Activated naive CD8-positive, alpha-beta T cell treated with anti-CD3 and anti-CD28 coated beads, Interleukin-2, amount 50 U/mL, for 16 hours (primary cell): ENCODE measurements at places on chromosomes 4 and X.

- no peak for DNase-seq
These were observed 205.8 kb upstream of the MAMLD1 start for GRCh38 chrX:150157291-150157690.

GRCh38 chrX:105098201-105098600 is 122.3 kb downstream of the TEX13A start:
- DNase-seq, result no peak

DNA sequence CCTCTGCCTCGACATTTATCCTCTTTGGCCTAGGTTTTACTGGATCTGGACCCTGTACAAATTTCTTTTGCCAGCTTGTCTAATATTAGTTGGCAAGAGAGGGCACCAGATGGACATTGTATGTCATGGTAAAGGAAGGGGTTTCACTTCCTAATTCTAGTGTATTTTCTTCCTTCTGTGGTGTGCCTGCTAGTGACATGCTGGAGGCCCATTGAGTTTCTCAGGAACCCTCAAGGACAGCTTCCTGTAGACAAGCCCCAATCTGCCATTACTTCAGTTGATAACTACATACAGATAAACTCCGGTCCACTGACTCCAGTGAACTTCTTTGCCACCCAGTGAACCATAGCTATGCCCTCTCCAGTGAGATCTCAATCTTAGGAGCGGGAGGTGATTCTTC is 116.9 kb downstream of the STPG2 start:
- DNase-seq, result no peak

- DNase-seq, result no peak
These were observed 186.5 kb downstream of the BANK1 start for GRCh38 chr4:101977076-101977475.

DNA sequence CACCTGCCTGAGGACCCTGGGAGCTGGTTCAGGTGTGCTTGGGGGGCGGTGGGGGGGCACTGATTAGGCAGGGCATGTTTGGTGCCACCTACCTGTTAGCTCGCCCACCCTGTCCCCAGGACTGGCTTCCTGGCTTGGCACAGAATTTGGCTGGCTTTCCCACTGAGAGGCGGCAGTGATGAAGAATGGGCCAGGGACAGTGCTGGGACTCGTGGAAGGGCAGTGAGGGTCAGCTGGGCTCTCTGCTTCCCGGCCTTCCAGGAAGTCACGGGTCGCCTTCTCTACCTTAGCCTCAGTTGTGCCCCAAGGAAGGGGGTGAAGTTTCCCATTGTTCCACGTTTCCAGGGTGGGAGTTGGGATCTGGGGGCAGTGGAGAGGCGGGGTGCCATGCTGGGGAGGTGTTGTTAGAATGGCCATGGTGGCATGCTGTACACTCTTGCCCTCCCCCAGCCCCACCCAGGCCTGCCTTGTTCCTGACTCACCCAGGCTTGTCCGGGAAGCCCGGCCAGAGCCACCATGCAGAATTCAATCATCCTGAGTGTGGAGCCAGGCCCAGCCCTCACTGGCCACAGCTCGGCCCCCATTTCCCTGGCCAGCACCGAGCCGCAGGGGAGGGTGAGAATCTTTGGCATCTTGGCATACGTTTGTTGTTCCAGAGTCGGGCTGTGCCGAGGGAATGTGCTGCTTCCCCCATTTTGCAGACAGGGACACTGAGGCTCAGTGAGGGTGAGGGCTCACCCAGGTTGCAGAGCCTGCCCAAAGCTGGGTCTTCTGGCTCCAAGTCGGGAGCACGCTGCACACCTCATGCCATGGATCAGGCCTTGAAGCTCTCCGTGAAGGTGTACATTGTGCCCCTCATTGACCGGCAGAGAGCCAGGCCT is 21.9 kb upstream of the GPR78 start:
- no peak for DNase-seq

DNA sequence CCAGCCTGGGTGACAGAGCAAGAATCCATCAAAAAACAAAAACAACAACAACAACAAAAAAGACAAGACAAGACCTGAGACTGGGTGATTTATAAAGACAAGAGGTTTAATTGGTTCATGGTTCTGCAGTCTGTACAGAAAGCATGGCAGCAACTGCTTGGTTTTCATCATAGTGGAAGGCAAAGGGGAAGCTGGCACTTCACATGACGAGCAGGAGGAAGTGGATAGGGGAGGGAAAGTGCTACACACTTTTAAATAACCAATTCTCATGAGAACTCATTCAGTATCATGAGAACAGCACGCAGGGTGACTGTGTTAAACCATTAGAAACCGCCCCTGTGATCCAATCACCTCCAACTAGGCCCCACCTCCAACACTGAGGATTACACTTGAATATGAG is 28.4 kb upstream of the SLC10A7 start:
- no peak for DNase-seq

GRCh38 chr4:88937081-88937480 is 119.9 kb downstream of the FAM13A start:
- DNase-seq, result no peak

- no peak for DNase-seq
These were observed 13.7 kb downstream of the RASSF6 start for GRCh38 chr4:73606465-73606974.

- no peak for DNase-seq
These were observed 291.7 kb downstream of the USP46 start for GRCh38 chr4:52367282-52367830.

GRCh38 chr4:152044331-152045036 is 283.7 kb upstream of the GATB start:
- no peak for DNase-seq

DNA sequence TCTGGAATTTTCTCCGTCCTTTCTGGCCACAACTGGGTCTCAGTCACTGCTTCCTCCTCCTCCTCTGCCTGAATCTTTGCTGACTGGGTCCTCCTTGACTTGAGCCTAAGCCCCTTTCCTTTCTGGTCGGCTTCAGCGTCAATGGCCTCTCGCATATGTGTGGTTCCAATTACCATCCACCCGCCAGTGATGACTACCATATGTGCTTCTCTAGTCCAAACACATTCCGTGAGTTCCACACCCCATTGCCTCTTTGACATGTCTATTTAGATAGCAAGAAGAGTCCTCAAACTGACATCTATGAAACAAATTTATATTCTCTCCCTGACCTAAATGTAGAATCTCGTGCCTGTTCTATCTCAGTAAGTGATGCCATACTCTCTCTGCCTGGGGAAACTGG is 19.8 kb downstream of the MXRA5 start:
- DNase-seq, result no peak

DNA sequence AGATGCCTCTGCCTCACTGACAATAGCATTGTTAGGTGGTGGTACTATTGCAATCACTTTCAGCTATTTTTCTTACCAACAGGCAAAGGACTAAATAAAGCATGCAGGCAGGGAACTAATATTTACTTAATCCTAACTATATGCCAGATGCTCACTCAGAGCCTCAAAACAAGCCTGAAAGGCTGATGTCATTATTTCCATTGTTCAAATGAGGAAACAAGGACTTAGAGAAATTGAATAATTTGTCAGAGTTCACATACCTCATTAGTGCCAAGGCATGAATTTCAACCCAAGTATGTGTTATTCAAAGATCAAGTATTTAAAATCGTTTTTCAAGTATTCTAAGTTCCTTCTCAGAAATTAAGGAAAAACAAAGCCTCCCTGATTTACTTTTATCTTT is 374.9 kb upstream of the TECRL start:
- no peak for DNase-seq

- no peak for DNase-seq
These were observed 60.7 kb upstream of the FAM9A start for GRCh38 chrX:8861908-8862307.

GRCh38 chrX:13110433-13111324 is 66.3 kb upstream of the FAM9C start:
- no peak for DNase-seq

GRCh38 chr4:87057835-87058355 is 123.1 kb downstream of the AFF1 start:
- DNase-seq, result no peak

DNA sequence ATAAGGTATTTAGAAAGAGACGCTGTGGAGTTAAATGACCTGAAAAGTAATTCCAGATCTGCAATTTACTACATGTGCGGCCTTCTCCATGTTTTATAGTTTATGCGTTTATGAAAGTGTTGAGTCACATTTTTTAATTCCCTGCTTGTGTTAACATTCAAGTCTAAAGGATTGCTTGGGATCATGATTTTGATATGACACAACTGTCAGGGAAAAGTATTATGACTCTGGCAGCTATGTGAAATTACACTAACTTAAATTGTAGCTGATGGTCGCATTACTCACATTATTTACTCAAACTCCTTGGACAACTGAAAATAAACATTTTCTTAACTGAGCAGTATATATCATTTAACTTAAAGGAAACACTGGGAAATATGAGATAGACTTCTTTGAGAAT is 14.3 kb upstream of the GABRB1 start:
- DNase-seq, result no peak

GRCh38 chr4:123930996-123931395 is 534.4 kb downstream of the SPRY1 start:
- no peak for DNase-seq

- no peak for DNase-seq
These were observed 543 bp downstream of the NFXL1 start for GRCh38 chr4:47913861-47914219.

DNA sequence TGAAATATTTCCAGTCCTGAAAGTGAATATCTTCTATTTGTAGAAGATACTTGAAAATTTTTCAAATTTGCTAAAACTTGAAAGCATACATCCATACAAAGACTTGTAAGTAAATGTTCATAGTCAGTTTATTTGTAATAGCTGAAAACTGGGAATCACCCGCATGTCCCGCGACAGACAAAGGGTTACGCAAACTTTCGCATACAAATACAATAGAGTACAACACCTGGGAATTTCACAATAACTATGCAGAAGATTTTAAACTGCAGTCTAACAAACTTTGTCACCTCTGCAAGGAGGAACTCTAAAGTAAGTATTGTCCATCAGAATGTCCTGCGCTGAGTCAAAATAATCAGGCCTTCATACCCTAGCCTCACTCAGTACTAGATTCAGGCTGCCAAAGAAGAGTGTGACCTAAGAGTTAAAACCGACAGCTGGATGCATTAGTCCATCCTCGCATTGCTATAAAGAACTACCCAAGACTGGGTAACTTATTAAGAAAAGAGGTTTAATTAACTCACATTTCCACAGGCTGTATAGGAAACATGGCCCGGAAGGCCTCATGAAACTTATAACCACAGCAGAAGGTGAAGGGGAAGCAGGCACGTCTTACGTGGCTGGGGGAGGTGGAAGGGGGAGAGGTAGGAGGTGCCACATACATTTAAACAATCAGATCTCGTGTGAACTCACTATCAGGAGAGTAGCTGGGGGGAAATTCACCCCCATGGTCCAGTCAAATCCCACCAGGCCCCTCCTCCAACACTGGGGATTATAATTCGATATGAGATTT is 60.4 kb downstream of the MMRN1 start:
- no peak for DNase-seq

- no peak for DNase-seq
These were observed 236.9 kb downstream of the DCTD start for GRCh38 chr4:182680234-182680653.

DNA sequence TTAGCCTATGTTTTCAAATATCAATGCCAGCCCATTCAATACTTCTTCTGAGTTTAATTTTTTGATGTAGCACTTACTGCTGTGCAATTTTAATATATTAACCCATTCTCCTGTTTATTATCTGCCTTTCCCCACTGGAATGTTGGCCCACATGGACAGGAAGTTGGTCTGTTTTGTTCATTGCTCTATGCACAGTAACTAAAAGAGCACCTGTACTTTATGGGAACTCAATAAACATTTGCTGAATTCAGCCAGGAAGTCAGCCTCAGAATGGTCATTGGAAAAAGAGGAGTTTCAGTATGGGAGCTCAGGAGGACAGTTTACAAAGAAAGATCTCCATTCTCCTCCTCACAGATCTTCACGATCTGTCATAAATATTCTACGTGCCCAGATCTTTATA is 510.5 kb upstream of the AGA start:
- no peak for DNase-seq

- DNase-seq, result no peak
These were observed 52.9 kb downstream of the TRMT44 start for GRCh38 chr4:8493484-8493883.

DNA sequence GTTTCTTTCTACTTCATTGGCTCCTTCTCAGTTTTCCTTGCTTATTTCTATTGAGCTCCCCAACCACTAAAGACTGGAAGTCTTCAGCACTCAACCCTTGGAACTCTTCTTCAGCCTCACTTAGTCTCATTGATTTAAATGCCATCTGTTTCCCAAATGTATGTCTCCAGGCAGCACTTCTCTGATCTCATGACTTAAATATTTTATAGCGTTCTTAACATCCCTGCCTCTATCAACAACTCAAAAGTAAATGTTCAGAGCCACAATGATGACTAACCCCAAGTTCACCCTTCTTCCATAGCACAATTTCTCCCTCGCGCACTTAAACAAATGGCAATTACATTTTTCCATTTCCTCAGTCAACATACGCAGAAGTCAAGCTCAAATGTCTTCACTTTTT is 1393.3 kb downstream of the ARAP2 start:
- no peak for DNase-seq

DNA sequence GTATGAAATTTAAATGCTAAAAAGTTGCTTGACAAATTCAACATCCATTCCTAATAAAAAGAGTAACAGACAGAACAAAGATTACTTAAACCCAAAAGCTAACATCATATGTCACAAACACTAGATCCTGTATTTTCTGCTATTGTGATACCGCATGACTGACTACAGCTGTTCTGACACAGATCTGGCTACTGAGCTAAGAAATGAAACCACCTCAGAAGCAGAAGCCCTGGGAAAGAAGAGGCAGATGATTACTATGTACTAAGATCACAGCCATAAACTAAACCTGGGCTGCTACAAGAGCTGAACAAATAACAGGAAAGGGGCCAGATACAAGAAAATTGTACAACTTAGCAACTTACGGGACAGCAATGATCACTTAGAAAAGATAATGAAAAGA is 9.4 kb downstream of the LETM1 start:
- no peak for DNase-seq

- DNase-seq, result no peak
These were observed 334.7 kb upstream of the NR3C2 start for GRCh38 chr4:148776941-148777340.

DNA sequence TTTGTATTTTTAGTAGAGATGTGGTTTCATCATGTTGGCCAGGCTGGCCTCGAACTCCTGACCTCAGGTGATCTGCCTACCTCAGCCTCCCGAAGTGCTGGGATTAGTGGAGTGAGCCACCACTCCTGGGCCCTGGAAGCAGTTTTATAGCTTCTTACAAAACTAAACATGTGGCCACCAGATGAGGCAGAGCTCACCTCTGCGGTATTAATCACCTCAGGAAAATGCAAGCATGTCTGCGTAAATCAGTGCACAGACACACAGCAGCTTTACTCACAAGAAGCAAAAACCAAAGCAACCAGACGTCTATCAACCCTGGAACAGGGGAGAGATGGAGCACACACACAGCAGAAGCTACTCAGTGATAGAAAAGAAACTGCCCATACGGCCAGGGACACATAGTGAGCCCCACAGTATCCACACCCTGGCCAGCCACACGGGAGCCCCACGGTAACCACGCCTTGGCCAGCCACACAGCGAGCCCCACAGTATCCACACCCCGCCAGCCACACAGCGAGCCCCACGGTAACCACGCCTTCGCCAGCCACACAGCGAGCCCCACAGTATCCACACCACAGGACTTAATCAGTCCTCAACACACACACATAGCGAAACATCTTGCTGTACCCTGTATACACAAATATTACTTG is 30.2 kb downstream of the PPP2R3B start:
- no peak for DNase-seq

- no peak for DNase-seq
These were observed 394.6 kb downstream of the SPOCK3 start for GRCh38 chr4:166839615-166840251.
